ENCODE measurements at places on chromosomes 3 and 15. TPM values are rescaled to one million over a fixed set of nuclear protein-coding genes. Genes with fewer than 3 reads are reported as not detected.

GRCh38 chr15:63077952-63078351, 35.4 kb downstream of the TPM1 start:
- no peaks in the 10 kb centered on the region for H3K27me3 ChIP-seq
- no peaks in the 10 kb centered on the region for H3K36me3 ChIP-seq
- no peak overlapping the region for H3K4me3 ChIP-seq
- DNase-seq: no peak

DNA sequence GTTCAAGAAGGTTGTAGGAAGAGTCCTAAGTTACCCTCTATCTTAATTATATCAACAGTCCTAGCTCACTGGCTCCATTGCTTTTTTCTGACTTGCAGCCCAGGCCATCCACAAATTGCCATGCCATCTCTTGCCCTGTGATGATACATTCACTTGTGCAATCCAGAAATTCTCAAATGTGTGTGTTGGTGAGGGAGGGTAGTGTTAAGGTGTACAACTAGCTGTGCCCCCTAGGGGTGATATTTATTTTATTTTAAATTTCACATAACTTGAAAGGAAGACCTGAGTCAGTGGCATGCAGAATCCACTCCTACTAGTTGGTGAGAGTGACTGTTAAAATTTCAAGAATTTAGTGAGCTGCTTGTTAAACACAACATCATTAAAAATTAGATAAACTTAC, 156.1 kb upstream of the ANKRD28 start:
- H3K27ac ChIP-seq: no peak overlapping the region
- no peaks in the 10 kb centered on the region for H3K27me3 ChIP-seq
- peaks cover 5% of the 10 kb centered on the region for H3K36me3 ChIP-seq
- H3K4me3 ChIP-seq: no peak overlapping the region
- no peaks in the 10 kb centered on the region for H3K4me1 ChIP-seq
- peak; percentile 65 for DNase-seq

GRCh38 chr3:174229916-174230315, 629.2 kb upstream of the NAALADL2 start:
- H3K4me1 ChIP-seq: no peaks in the 10 kb centered on the region
- no peaks in the 10 kb centered on the region for H3K36me3 ChIP-seq
- no peak for DNase-seq
- no peaks in the 10 kb centered on the region for H3K27me3 ChIP-seq
- no peak overlapping the region for H3K4me3 ChIP-seq

DNA sequence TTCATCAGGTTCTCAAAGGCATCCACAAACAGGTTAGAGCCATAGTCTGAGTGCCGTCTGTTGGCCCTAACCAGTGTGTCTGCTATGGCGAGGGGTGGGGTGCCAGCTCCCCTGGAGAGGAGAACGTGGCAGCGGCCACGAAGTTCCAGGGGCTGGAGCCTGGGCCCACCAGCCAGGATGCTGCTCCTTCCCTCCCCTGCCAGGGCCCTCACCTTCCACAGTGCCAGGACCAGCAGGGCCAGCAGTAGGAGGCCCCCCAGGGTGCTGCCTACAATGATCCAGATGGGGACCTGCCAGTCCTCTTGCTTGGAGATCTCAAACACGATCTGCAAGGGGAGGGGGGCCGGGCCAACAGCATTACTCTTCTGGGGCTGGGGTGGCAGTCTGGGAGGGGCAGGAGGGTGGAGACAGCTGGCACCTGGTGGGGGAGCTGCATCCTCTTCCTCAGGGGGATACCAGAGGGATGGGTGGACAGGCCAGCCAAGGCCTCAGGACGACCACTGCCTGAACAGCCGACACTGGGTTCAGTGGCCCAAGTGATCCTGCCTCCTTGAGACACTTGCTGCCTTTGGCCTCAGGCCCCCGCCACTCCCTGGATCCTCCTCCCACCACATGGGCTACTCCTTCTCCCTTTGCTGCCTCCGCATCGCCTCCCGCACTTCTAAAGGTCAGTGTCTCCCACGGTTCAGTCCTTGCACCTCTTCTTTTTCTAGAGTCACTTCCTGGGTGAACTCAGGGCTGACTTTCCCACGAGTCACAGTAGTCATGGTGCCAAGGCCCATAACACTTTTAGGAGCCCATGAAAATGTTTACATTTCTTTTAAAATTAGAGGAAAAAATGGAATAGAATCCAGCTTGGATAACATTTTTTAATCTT, 26.3 kb downstream of the FEM1B start:
- DNase-seq: no peak
- H3K27ac ChIP-seq: peak overlapping the region; percentile 36
- H3K27me3 ChIP-seq: no peaks in the 10 kb centered on the region
- H3K4me1 ChIP-seq: peaks cover 19% of the 10 kb centered on the region
- H3K4me3 ChIP-seq: no peak overlapping the region

The CTXN2 gene
- total RNA-seq: not detected

DNA sequence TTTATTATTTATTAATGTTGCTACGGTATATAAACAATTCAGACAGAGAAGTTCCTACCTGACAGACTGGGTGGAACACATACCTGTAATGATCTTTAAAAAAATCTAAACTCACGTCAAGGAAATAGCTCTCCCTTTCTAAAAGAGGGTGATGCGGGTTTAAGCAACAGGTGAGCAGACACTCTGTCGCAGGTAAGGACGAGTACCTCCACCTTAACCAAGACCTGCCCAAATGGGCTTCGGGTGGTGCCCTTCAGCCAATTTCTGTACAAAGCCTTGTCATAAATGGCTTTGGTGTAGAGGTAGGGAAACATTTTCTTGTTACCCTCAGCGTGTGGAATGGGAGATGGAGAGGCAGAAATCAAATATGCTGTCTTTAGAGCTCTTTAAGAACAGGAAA, 67.0 kb downstream of the CHSY1 start:
- H3K36me3 ChIP-seq: no peaks in the 10 kb centered on the region
- peaks cover 24% of the 10 kb centered on the region for H3K4me1 ChIP-seq
- H3K27me3 ChIP-seq: no peaks in the 10 kb centered on the region
- no peak overlapping the region for H3K27ac ChIP-seq

The LRTM1 gene
- total RNA-seq: not detected

DNA sequence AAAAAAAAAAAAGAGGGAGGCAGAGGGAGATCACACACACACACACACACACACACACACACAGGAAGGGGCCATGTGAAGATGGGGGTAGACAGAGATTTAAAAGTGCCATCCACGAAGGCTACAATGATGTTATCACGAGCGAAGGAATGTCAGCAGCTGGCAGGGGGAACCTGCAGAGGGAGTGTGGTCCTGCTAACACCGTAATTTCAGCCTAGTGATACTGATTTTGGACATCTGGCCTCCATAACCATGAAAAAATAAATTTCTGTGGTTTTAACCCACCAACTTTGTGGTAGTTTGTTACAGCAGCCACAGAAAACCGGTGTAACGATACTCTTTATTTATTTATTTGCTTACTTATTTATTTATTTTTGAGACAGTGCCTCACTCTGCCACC, 76.0 kb downstream of the TMCO5A start:
- H3K27me3 ChIP-seq: no peaks in the 10 kb centered on the region
- peaks cover 4% of the 10 kb centered on the region for H3K4me1 ChIP-seq
- no peak overlapping the region for H3K27ac ChIP-seq
- DNase-seq: no peak
- H3K36me3 ChIP-seq: no peaks in the 10 kb centered on the region

GRCh38 chr15:74242441-74243185, 6.5 kb downstream of the CCDC33 start:
- H3K36me3 ChIP-seq: no peaks in the 10 kb centered on the region
- H3K4me1 ChIP-seq: peaks cover 24% of the 10 kb centered on the region
- peak; percentile 39 for DNase-seq
- H3K27ac ChIP-seq: peak overlapping the region; percentile 9
